CD4-positive, alpha-beta T cell treated with Interleukin-2 at 100 ng/mL for 4 hours (primary cell): ENCODE measurements at places on chromosomes 5 and 9.

GRCh38 chr5:132677191-132677590 lies 3.4 kb downstream of the IL4 start:
- DNase-seq, result no peak

DNA sequence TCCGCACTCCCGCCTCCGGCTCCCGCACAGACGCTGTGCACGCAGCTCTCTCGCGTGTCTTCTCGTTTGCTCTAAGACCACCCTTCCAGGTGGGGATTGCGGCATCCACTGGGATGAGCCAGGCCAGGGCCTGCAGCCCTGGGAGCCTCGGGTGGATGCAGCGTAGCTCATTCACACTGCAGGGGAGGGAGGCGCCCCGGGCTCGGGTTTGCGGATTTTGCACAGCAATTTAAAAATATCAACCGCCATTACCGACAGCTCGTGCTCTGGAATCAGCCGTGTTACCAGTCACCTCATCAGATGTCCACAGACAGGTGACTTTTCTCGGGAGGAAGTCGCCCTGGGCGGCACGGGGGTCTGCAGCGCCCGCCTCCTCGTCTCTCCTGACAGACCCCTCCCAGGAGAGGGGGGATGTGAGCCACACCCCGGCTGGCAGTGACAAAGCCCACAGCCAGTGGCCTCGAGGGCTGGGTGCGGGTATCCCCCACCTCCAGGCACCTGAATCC lies 20.8 kb upstream of the SLC6A3 start:
- DNase-seq, result no peak

- no peak for DNase-seq
Measured at GRCh38 chr9:113461285-113461684, 2.2 kb upstream of the RGS3 start.

DNA sequence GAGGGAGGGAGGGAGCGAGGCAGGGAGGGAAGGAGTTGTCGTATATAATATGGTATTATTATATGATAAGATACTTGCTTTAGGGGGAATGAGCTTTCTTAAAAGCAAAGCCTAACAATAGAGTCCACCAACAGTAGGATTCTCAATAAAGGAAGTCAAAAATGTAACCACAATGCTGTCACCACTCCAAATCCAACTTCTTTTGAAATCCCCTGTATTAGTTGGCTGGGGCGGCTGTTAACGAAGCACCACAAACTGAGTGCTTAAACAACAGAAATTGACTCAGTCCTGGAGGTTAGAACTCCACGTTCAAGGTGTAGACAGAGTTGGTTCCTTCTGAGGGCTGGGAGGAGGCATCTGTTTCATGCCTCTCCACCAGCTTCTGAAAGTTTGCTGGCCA lies 23.1 kb downstream of the GAS1 start:
- no peak for DNase-seq

- DNase-seq, result no peak
Measured at GRCh38 chr9:26637101-26637500, 255.5 kb downstream of the CAAP1 start.

DNA sequence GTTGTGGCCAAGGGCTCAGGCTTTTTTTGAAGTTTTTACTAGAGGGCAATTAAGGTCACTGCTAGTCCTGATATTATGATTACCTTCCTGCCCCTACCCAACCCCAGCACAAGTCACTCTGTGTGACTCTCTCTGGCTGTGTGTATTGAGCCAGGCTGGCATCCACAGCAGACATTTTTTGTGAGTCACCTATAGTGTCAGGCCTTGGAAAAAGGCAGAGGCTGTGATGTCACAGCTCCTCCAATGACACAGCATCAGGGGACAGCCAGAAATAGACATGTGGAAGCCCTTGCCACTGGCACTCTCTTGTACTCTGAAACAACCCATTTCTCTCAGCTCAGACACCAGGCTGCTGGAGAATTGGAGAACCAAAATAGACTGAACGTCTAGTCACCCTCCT lies 145.4 kb downstream of the NMUR2 start:
- no peak for DNase-seq

DNA sequence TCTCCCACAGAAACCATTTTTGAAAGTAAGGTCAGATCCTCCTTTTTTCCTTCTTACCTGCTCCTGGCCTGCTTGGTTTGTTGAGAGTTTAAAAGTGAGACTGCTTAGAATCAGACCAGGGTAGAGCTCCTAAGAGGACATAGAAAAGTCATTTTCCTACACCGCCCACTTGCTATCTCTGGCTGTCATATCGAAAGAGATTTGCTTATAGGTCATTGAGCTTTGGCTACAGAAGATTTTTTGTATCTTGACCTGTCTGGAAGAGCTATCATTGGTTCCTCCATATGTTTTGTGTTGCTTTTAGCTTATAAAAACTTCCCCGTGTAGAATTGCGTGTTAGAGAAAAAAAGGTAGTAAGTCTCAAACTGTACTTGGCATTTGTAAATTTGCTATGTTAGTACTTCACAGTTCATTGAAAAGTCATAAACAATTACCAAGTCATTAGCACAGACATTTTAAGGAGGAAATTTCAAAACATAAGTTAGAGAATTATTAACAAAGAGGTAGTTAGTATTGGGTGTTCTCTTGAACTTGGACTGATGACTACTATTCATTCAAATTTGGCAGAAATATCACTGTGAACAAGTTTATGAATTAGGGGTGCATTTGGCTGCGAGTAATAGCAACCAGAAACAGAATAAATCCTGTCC lies 96.6 kb downstream of the MAN2A1 start:
- DNase-seq, result no peak

DNA sequence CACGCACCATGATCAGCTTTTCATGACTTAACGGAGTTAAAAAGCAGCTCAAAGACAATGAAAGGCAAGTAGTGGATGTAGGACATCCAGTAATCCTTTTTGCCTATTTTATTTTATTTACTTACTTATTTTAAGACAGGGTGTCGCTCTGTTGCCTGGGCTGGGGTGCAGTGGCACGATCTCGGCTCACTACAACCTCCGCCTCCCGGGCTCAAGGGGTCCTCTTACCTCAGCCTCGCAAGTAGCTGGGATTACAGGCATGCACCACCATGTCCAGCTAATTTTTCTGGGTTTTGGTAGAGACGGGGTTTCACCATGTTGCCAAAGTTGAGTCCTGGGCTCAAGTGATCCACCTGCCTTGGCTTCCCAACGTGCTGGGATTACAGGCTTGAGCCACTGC lies 148.9 kb downstream of the DAB2IP start:
- DNase-seq, result no peak

DNA sequence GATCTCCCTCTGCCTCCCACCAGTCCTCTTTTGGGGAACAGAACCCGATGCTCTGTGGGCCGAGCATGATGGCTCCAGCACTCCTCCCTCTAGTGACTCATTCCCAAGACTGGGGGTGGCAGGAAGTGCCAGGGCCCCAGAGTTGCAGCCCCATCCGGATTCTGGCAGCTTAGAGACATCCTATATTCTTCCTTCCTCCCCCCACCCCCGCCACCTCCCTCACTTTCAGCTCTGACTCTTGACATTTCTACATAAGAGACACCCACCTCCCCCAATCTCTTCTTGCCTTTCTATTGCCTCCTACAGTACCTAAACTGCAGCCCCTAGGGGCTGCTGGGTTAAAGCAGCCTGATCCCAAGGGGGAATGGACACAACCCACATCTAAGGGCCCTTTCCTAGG lies 47.1 kb upstream of the MATR3 start:
- peak; percentile 7 for DNase-seq

DNA sequence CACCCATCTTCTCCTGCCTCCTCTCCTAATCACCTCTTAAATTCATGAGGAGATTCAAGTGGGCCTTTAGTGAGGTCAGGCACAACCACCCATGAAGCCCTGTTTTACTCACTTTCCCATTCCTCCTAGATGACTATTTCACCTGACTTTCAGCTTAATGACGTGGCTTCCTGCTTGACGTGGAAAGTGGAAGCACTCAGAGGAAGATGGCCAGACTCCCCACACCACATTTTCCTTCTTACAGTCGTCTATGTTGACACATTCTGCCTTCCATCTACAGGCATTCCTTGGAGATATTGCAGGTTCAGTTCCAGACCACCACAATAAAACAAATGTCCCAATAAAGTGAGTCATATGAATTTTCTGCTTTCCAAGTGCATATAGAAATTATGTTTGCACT lies 146.4 kb upstream of the TAS2R1 start:
- no peak for DNase-seq

- DNase-seq, result no peak
Measured at GRCh38 chr5:17431272-17432050, 66.6 kb upstream of the TAF11L2 start.

- DNase-seq, result no peak
Measured at GRCh38 chr9:35861161-35861897, 8.9 kb downstream of the OR13J1 start.

DNA sequence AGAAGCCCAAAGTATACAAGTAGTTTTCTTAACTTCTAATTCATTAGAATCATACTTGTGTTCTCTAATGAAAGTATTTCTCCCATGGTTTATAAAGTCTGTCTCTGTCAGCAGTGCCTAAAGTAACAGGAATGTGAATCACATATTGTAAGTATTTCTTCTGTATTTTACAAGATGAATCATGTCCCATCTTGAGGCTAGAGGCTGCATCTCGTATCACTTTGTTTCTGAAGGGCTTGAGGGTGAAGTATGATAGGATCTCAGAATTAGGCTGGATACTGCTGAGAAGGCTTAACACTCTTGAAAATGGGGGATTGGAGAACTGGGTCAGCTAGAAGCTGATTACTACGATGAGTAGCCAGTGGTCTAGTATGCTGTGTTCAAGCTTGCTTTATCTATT lies 242.2 kb upstream of the ACTBL2 start:
- no peak for DNase-seq

DNA sequence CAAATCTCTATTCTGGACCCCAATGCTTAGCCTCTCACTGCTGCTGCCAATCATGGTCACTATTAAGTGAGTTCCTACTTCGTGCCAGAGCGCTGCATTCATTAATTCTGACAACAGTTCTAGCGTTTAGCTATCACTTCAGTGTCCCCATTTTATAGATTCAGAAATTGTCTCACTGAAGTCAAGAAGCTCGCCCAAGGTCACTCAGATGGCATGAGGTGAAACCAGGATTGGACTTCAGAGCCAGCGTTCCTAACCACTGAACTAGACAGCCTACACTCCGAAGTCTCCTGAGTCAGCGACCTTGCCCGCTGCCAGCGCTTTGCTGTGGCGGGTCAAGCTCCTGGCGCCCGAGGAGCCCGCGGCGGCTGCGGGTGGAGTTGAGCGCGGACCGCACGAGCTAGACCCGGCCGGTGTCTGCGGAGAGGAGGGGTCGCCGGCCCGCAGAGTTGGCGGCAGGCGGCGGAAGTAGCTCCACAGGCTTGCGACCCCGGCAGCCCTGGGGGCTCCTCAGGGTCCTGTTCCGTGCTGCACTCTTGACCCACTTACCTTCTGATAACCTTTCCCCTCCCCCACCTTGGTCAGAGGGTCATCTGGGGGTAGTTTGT lies 2.1 kb upstream of the GABRB2 start:
- DNase-seq, result no peak

DNA sequence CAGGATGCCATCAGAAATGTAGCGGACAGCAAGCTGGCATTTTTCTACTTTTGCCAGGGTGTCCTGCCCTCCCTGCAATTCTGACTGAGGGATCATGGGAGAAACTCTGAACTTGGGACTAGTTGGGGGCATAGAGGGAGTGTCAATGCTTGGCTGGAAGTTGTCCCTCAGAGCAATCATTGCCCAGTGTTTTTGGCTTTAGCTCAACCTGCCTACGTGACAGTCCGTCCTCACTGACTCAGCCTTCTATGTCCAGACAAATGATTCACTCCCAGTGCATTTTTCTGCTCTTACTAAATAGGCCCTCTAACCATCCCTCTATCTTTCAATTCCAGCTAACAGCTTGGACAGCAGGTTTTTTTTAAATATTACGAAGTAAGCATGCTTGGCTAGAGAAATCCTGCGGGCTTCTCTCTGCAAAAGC lies 627.4 kb downstream of the TLR4 start:
- no peak for DNase-seq

GRCh38 chr5:180633283-180634177 lies 15.9 kb downstream of the FLT4 start:
- no peak for DNase-seq

DNA sequence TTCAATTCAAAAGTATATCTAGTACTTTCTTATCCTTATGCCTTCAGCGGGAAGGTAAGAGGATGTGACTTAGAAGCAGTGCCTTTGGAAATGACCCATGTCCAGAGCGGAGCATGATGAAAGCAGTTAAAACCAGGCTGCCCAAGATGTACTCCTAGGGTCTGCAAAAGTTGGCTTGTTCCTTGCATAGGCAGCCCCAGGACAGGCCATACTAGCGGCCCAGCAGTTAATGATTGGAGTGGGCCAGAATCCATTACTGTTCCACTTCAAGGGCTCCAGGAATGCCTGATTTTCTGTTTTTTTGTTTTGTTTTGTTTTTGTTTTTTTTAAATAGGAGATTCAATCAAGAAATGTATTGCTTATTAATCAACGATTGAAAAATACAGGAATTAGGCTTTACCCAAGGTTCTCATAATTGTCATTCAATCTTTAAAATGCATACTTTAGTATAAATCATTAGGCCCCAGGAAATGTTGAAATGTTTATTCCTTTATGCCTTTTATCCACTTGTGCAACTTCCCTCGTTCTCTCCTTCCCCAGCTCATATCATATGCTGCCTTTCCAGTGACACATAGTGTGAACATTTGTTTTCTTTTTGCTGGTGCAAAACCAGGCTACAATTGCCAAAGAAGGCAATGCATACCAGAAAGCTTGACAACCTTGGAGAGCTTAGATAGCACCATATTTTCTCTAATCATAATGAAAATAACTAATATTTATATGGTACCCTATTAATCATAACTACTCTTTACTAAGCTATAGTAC lies 190.8 kb downstream of the ARHGEF28 start:
- no peak for DNase-seq

- peak; percentile 82 for DNase-seq
Measured at GRCh38 chr9:2017331-2018161, 2.4 kb downstream of the SMARCA2 start.

- no peak for DNase-seq
Measured at GRCh38 chr5:60578315-60578714, 121.7 kb downstream of the DEPDC1B start.

DNA sequence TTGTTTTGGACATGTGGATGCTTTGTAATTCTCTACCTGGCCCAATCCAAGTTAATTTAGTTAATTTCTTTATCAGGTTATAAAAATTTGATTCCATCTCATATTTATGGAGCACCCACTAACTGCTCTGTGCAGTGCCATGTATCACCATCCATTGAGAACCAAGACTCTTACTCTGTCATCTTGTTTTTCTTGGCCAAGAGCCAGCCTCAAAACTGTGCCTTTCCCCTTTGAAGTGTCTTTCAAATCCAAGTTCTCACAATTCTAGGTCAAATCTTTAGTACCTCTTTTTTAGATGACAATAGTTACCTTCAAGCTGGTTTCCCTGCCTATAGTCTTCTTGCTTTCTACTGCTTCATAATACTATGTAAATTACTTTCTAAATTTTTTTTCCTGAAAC lies 3.2 kb downstream of the COMMD10 start:
- no peak for DNase-seq

- no peak for DNase-seq
Measured at GRCh38 chr5:84228266-84228665, 156.4 kb downstream of the EDIL3 start.

- DNase-seq, result no peak
Measured at GRCh38 chr9:118643118-118643517, 726.1 kb downstream of the BRINP1 start.

GRCh38 chr5:168147106-168147505 lies 144.3 kb upstream of the WWC1 start:
- no peak for DNase-seq
